Fibroblast of the conjunctiva (primary cell): ENCODE measurements at places on chromosomes 7 and 10.
A peak's percentile ranks its signal among the peaks of the same experiment; 100 is the strongest.

DNA sequence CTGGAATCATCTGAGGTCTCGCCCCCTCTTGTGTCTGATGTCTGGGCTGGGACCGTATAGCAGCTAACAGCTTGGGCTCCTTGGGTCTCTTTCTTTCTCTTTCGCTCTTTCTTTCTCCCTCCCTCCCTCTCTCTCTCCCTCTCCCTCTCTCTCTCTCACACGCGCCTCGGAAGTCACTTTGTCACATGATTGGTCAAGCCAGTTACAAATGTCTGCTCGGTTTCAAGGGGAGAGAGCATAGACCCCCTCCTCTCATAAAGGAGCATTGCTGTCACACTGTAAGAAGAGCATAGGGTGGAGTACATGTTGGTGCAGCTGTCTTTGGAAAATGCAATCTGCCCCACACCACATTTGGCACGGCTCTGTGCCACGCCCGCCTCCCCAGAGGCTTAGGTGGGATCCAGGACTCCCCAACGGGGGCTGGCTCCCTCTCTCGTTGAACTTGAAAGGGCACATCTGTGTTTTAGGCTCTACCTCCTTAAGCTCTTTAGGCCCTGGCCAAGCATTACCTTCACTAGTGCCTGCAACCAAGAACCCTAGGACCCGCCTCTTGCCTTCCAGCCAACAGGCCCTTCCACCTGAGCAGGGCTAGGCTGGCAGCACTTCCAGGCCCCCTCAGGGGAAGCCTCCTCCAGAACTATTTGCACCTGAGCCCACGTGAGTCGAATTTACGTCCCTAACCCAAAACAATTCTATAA is 61.9 kb upstream of the CACUL1 start:
- DNase-seq = no peak

DNA sequence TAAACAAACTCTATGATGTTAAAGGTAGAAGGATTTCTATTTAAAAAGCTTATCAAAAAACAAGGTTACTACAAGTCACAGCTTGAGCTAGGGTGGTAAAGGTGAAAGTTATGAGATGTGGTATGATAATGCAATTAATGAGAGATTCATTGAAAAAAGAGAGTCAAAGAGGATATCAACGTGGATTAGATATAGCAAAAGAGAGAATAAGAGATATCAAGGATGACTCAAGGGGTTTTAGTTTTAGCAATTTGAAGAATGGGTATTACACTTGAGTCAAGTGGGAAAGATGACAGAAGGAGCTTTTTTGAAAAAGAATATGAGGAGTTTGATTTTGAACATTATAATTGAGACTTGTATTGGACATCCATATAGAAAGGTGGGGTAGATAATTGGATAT is 59.8 kb downstream of the NUTM2E start:
- no peak for DNase-seq

DNA sequence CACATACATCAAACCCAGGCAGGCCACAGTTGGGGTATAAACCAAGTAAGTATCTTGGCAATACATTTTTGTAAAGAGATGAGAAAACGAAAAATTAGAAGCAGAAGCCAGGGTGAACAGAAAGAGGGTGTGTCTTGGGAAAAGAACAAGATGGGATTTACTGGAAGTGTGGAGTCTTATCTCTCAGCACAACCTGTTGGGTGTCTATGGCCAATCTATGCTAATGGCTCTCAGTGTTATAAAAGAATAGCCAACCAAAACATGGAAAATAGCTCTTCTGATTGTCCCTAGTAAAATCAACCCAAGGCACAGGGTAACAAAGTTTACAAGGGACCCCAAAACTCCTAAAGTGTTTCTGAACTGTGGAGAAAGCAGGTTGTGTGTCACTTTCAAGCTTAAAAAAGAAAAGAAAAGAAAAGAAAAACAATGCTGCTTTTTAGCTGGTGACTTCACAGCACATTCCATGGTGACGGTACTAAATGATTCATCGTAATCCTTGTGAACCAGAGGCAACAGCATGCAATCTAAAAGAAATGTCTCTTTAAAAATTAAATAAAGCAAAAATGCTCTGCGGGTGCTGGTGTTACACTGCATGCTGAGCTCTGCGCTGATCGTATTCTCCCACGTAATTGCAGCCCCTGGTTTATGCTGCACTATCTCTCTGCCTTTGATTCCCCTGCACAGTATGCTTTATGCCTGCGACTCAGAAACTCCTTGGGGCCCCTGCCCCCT is 100.8 kb downstream of the C10orf90 start:
- peak; percentile 61 for DNase-seq

DNA sequence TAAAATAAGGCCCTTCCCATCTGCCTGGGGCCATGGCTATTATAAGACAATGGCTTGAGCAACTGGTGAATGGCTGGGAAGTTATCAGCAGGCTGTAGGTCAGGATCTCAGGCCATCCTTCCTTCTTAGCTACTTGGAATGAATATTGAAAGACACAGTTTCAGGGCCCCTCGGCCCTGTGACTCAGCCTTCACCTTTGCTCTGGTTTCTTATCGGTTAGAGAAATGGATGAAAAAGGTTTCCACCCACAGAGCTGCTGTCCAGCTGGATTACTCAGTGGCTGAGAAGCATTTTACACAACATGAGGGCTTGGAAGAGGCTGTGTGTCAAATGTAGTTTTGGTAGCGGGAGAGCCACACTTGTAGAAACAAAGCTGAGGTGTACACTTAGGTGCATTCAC is 9.4 kb downstream of the ACSL5 start:
- DNase-seq = no peak

DNA sequence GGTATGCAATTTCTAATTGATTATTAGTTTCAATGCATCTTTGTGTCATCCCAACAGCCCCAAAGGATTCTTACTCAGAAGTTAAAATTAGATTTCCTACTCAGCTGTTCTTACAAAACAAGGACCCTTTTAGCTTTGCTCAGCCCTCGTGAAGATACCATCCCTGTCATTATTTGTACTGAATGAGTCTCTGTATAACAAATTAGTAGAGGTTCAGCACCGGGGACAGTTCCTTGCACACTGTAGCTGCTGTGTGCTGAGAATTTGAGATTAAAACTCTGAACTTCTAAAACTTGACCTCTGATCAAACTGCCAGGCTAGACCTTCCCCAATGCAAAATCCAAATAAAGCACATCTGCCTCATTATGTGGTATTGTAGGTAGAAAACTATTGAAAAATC is 299.1 kb downstream of the LHFPL3 start:
- DNase-seq = no peak

DNA sequence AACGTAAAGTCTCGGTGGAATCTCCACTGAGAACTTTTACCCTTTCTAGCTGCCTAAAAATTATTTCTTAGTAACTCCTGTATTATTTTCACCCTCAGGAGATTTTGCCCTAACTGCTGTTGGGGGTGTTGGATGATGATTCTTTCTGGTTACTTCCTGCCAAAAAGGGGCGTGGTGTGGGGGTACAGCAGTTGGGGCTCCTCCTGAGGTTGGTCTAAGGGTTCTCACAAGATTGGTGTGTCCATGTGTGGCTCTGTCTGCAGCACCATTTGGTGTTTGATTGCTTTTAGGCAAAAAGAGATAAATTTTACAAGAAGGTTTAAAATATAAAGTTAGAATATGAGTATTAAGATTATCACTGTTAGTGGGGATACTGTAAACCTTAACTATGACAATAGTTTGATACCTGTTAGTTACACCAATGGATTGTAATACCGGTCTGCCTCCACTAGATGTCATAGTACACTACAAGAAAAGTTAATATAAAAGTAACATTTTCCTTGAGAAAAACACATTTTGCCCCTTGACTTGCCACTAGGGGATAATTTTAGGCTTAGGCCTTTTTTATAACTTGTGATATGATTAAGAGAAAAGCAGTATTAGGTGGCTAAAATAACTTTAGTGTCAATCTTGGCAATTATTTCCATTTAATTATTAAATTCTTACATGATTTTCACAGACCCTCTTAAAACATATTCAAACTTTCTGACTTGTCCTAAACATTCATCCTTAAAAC is 928.7 kb downstream of the IPMK start:
- peak; percentile 10 for DNase-seq

GRCh38 chr10:61464461-61465170 is 11.4 kb upstream of the TMEM26 start:
- no peak for DNase-seq

GRCh38 chr10:96013956-96014355 is 29.4 kb upstream of the CCNJ start:
- DNase-seq = no peak

- no peak for DNase-seq
Observed at GRCh38 chr10:79384773-79385391, 37.6 kb downstream of the PPIF start.

GRCh38 chr10:4941540-4942330 is 21.5 kb upstream of the AKR1C1 start:
- no peak for DNase-seq

DNA sequence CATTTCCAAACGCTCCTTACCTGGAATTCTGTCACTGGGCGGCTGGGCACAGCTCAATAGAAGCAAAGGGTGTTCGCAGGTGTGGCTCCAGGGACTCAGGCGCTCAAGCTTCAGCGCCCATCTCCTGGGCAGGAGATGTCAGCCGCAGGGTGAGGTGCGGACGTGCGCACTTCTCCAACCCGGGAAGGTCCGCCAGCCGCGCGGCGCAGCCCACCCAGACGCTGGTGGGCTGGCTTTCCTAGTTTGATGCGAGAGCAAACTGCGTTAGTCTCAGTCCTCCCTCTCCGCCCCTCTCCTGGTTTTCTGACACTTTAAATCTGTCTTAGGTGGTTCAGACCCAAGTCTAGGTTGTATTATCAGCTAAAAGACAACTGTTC is 267 bp downstream of the CALCR start:
- no peak for DNase-seq

- DNase-seq = no peak
Observed at GRCh38 chr7:65840446-65840845, 32.4 kb upstream of the VKORC1L1 start.

DNA sequence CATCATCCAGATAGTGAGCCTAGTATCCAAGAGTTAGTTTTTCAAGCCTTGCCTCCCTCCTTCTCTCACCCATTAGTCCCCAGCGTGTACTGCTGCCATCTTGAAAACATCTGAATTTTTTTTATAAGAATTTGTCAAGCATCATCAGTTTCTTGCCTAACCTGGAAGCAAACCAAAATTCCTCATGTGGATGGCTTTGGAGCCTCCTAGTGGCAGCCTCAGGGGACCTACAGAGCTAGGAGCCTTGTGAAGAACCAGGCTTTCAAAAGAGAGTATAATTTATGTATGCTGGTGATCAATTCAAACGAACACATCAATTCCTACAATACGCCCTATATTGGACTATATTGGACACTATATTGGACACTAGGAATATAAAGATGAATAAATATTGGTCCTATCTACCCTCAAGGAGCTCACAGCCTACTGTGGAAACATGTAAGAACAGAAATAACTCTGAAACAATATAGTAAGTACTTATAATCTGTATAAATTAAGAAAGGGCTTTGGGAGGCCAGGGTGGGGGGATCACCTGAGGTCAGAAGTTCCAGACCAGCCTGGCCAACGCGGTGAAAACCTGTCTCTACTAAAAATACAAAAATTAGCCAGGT is 63.4 kb downstream of the HPSE2 start:
- DNase-seq = no peak

- DNase-seq = no peak
Observed at GRCh38 chr7:141151746-141152145, 77.9 kb downstream of the TMEM178B start.

GRCh38 chr7:134155871-134156270 is 28.7 kb downstream of the LRGUK start:
- DNase-seq = no peak

GRCh38 chr7:5041047-5041446 is 4.6 kb upstream of the RBAK start:
- no peak for DNase-seq

GRCh38 chr10:52994370-52994769 is 221.8 kb upstream of the MBL2 start:
- DNase-seq = no peak

DNA sequence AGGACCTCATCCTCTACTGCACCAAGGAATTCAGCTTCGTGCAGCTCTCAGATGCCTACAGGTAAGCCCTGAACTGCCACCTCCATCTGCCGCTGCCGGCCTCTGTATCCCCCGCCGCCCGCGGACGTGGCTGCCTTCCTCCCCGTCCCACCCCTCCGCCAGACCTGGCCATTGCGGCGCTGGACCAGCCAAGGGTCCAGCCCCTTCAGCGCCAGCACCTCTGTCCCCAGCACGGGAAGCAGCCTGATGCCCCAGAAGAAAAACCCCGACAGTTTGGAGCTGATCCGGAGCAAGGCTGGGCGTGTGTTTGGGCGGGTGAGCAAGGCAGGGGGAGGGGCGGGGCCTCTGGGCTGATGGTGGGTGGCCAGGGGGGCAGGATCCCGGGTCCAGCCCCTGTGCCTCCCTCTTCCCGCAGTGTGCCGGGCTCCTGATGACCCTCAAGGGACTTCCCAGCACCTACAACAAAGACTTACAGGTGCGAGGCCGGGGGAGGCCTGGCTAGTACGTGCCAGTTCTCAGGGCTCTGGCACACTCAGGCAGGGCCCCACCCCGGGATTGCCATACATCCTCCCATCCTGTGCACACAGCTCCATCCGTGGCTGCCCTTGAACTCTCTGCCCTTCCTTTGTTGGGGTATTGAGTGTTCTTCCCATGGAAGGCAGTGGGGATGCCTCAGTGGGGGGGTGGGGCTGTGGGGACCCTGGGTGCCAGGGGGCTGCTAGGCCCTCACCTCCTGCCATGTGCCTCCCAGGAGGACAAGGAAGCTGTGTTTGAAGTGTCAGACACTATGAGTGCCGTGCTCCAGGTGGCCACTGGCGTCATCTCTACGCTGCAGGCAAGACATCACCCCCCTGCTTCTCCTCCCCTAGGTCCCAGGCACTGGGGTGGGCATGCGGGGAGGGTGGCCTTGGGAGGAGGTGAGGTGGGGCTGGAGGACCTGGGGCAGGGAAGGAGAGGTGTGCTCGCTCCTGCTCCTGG is 13.5 kb downstream of the ASL start:
- DNase-seq = no peak
